CD4-positive, alpha-beta memory T cell (primary cell): ENCODE measurements at places on chromosomes 7 and 10.
A peak's percentile ranks its signal among the peaks of the same experiment; 100 is the strongest.

- DNase-seq: no peak
These were observed 60.3 kb downstream of the NEUROG3 start for GRCh38 chr10:69512901-69513300.

GRCh38 chr10:10204415-10204814, 813.3 kb upstream of the CELF2 start:
- no peak for DNase-seq

GRCh38 chr10:112966194-112966855, 16.3 kb downstream of the TCF7L2 start:
- no peak for DNase-seq

DNA sequence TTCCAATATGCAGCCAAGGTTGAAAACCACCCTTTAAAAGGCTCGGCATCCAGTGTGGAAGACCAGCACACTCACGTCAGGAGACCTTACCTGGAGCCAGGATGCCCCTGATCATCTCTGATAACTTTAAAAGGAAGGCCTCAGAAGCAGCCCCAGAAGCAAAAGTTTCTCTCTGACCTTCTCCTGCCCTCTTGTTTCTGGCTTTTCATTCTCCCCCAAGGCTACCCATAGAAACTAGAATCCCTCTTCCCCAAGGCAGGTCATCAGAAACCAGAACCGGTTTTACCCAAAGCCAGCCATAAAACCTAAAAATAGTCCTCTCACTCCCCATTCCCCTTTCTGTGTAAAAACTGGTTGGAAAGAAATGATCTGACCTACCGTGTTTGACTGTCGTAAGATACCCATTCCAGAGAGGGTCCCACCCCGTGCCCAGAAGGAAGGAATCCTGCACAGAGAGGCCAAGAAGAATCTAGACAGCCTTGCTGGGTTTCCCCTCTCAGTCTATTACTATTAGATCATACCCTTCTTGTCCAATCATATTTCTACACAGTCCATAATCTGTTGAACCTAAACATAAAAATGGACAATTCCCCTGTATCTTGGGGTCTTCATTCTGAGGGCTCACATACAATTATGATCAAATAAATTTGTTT, 17.5 kb upstream of the TSPAN14 start:
- no peak for DNase-seq

- no peak for DNase-seq
These were observed 16.6 kb upstream of the ASB4 start for GRCh38 chr7:95469187-95469586.

GRCh38 chr10:121312587-121312986, 285.7 kb downstream of the FGFR2 start:
- no peak for DNase-seq

DNA sequence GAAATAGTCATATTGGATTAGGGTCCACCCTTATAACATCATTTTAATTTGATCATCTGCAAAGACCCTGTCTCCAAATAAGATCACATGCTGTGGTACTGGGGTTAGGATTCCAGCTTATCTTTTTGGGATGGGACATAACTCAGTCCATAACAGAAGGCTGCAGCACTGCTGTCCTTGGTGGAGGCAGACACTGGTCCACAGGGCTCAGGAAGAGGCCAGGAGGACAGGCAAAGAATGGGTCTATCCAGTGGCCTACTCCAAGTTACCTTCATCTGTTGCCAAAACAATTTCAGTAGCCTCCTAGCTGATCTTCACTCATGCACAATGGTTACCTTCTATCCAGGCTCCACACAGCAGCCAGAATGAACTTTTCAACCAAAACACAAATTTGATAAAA, 387.0 kb downstream of the GRID1 start:
- DNase-seq: no peak

DNA sequence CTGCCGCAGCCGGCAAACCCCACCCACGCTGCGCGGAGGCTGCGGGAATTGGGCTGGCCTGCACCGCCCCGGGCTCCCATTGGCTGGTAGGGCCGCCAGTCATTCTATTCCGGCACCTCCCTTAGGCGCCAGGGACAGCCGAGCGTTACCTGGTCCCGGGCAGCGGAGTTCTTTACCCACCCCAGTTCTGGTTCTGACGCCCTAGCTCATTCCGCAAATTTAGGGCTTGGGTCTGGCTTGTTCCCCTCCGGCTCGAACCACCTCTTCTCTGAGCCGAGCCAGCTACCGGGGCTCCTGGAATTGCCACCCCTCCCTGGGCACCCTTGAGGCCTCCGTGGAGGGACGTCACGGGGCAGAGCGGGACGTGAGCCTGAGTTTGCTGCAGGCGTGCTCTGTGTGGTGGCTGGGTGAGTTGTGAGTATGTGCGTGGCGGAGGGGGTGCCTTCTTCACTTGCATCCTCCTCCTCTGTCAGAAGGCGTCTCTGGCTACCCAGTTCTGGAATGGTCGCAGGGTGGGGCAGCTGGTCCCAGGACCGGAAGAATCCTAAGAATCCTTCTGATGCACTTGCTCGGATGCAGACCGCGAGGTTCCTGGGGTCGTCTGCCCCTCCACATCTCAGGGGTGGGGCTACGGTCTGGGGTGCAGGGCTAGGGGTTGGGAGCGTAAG, at the start of the genes PDZD7 and SFXN3:
Gene PDZD7, minus strand, starts transcription at position 2 of the 668 bp plus-strand sequence. CDS start 910 bp downstream, outside the sequence.
Gene SFXN3, plus strand, starts transcription at position 107 of the 668 bp plus-strand sequence. CDS start 3,461 bp downstream, outside the sequence.
- peak; percentile 96 for DNase-seq

GRCh38 chr10:113084031-113084430, 134.0 kb downstream of the TCF7L2 start:
- no peak for DNase-seq

GRCh38 chr10:110150981-110151380, 56.4 kb upstream of the MXI1 start:
- DNase-seq: no peak

- peak; percentile 60 for DNase-seq
These were observed 8.3 kb upstream of the ZC3HAV1L start for GRCh38 chr7:139043823-139044812.

DNA sequence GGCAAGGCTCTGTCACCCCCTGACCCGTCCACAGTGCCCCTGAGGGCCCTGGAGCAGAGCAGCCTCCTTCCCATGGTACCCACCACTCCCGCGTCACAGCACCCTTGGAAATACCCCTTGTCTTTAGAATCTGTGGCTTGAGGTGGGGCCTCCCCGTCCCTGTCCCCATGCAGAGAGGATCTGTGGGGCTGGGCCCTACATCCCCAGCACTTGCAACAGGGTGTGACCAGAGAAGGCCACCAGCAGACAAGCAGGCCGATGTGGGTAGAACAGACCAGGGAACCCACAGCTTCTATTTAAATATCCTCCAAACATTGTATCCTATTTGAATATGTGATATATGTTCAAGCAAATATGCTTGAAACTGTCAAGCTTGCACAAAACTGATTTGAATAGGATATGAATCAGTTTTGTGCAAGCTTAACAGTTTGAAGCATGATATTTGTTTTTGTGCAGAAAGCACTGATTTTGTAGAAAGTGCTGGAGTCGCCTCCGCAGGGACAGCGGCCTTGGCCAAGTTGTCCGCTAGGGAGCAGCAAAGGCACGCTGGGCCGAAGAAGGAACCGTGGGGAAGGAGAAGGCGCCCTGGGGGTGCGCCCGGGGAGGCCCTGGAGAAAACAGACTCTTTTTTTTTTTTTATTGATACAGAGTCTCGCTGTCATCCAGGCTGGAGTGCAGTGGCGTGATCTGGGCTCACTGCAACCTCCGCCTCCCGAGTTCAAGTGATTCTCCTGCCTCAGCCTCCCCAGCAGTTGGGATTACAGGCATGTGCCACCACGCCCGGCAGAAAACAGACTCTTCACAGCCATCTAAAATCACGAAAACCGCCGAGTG, 2.2 kb downstream of the CFAP46 start:
- no peak for DNase-seq

GRCh38 chr10:19968745-19969144, 152.5 kb downstream of the PLXDC2 start:
- no peak for DNase-seq

DNA sequence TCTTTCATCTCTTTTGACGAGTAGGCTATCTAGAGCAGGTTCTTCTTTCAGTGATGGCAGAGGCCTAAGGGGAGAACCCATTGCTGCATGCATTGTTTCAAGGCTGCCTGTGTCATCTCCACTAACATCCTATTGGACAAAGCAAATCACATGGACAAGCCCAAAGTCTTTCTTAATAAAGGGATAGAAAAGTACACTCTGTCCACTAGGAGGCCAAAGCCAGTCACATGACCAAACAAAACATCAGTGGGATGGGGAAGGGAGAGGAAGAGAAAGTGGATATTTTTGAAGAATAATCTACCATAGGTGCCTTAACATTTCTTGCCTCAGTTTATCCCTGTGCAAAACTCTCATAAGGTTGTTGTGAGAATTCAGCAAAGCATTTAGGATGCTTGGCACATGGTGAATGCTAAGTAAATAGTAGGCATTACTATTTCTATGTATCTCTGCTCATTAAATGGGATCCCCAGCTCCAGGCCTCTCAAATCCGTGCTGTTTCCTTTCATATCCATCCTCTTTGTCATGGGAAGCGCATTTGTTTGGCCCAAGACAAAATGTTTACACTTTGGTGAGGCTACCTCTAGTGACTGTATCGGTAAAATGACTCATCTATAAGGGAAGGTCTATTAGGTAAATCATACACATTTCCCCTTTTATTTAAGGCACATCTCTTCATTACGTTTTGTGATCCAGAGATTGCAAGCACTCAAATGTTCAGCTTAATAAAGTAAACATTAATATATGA, 16.7 kb upstream of the CADPS2 start:
- no peak for DNase-seq
